Body of pancreas (tissue), 4 donors: ENCODE measurements at places on chromosomes 5 and 9. TPM values are rescaled to one million over a fixed set of nuclear protein-coding genes. Genes with fewer than 3 reads are reported as not detected.

PCDHGA1 gene
- 0.78 TPM for total RNA-seq

TSLP gene
- total RNA-seq = not detected

GLRX gene
- total RNA-seq = 8.6 TPM

DNA sequence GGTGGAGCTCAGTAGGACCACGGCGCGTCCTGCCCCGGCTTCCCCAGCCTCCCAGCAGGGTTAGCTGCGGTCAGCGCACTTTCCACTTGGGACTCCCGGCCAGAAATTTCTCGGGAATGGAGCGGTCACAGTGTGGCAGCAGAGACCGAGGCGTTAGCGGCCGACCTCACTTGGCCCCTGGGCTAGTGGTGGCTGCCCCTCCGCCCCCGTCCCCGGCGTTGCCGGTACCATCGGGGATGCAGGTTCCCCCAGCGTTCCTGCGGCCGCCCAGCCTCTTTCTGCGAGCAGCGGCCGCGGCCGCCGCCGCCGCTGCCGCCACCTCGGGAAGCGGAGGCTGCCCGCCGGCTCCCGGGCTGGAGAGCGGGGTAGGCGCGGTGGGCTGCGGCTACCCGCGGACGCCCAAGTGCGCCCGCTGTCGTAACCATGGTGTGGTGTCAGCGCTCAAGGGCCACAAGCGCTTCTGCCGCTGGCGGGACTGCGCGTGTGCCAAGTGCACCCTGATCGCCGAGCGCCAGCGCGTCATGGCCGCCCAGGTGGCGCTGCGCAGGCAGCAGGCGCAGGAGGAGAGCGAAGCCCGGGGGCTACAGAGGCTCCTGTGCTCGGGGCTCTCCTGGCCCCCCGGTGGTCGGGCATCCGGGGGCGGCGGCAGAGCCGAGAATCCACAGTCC is 460 bp downstream of the DMRTA1 start:
- DNase-seq = peak; percentile 72

DNA sequence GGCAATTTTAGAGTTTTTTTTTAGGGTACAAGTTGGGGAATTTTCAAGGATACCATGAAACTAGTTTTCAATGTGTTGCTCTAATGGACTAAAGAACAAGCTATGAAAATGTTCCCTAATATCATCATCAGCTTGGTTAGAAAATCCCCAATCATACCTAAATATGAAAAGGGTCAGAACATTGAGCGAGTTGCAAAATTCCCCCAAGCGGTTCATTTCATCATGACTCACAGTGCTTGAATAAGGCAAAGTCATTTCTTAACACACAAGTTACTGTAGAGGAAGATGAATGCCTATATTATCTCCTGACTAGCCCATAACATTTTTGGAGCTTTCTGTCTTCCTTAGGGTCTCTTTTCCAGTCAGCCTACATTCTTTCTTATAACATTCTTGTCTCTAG is 62.7 kb downstream of the ST8SIA4 start:
- DNase-seq = no peak
